Placental pericyte (primary cell): ENCODE measurements at places on chromosomes 3 and 15. TPM values are rescaled to one million over a fixed set of nuclear protein-coding genes. Genes with fewer than 3 reads are reported as not detected.

The SMAD6 gene
- 1.7 and 2.2 TPM in 2 replicates for total RNA-seq

The SLC12A8 gene
- total RNA-seq, result 11.2 and 184 TPM in 2 replicates

The SLC2A2 gene
- total RNA-seq, result not detected in 2 replicates

The ARL6 gene
- total RNA-seq, result 3.1 and 18.2 TPM in 2 replicates

The ZKSCAN7 gene
- 4.6 and 5.0 TPM in 2 replicates for total RNA-seq

The SYNPR gene
- not detected in 2 replicates for total RNA-seq

The ACAN gene
- under 0.01 TPM in 2 replicates for total RNA-seq

The WDR5B gene
- 4.6 and 6.6 TPM in 2 replicates for total RNA-seq

The ZMYND10 gene
- total RNA-seq, result 0.22 and 0.86 TPM in 2 replicates

The C3orf49 gene
- not detected in 2 replicates for total RNA-seq

The FBXO40 gene
- total RNA-seq, result not detected in 2 replicates

The THRB gene
- 0.66 and 2.3 TPM in 2 replicates for total RNA-seq

The CELSR3 gene
- 1.1 and 2.4 TPM in 2 replicates for total RNA-seq

The ARHGEF26 gene
- total RNA-seq, result 5.5 and 6.0 TPM in 2 replicates

The NUP210 gene
- total RNA-seq, result 0.22 TPM in 1 of 2 replicates, not detected in the other

The FETUB gene
- total RNA-seq, result not detected in 2 replicates

The MYZAP gene
- 1.1 and 1.3 TPM in 2 replicates for total RNA-seq

The ARPIN gene
- total RNA-seq, result 9.6 and 14.0 TPM in 2 replicates

The ROPN1B gene
- not detected in 2 replicates for total RNA-seq

The CYP1A2 gene
- total RNA-seq, result not detected in 2 replicates

The CCR3 gene
- total RNA-seq, result not detected in 2 replicates

The SLC41A3 gene
- total RNA-seq, result 37.8 and 54.7 TPM in 2 replicates

The CFAP91 gene
- under 0.01 TPM in 1 of 2 replicates, not detected in the other for total RNA-seq

The ZNF774 gene
- total RNA-seq, result 0.44 and 1.3 TPM in 2 replicates

The A4GNT gene
- total RNA-seq, result not detected in 2 replicates

The ZXDC gene
- total RNA-seq, result 26.7 and 33.2 TPM in 2 replicates

The ISLR gene
- total RNA-seq, result 25.8 and 26.6 TPM in 2 replicates

The RTP1 gene
- total RNA-seq, result not detected in 2 replicates

The ZFAND6 gene
- total RNA-seq, result 77.5 and 112 TPM in 2 replicates

The SPINK8 gene
- not detected in 2 replicates for total RNA-seq

The GRAMD2A gene
- 0.14 and 0.88 TPM in 2 replicates for total RNA-seq

The B3GNT5 gene
- 1.9 and 2.0 TPM in 2 replicates for total RNA-seq

The TGM4 gene
- not detected in 2 replicates for total RNA-seq

The GRAMD1C gene
- total RNA-seq, result 2.8 and 7.7 TPM in 2 replicates

The AGBL1 gene
- not detected in 2 replicates for total RNA-seq

The C3orf70 gene
- total RNA-seq, result 0.22 and 2.3 TPM in 2 replicates

The BOC gene
- total RNA-seq, result 3.1 and 4.9 TPM in 2 replicates

The NR1I2 gene
- under 0.01 TPM in 1 of 2 replicates, not detected in the other for total RNA-seq

The CELF6 gene
- under 0.01 and 0.22 TPM in 2 replicates for total RNA-seq

The CEP19 gene
- 1.6 and 2.2 TPM in 2 replicates for total RNA-seq

The ARRDC4 gene
- 2.8 and 3.9 TPM in 2 replicates for total RNA-seq

The GABRA5 gene
- not detected in 2 replicates for total RNA-seq

The RHO gene
- total RNA-seq, result not detected in 2 replicates

The ECE2 gene
- not detected in 2 replicates for total RNA-seq

The PLCB2 gene
- total RNA-seq, result 0.72 and 0.88 TPM in 2 replicates

The ATP10A gene
- total RNA-seq, result 0.44 and 2.6 TPM in 2 replicates

The GOLGA6B gene
- not detected in 2 replicates for total RNA-seq
